ENCODE measurements at places on chromosomes 5 and 9. TPM values are rescaled to one million over a fixed set of nuclear protein-coding genes. Genes with fewer than 3 reads are reported as not detected.

Gene CA9
- polyA plus RNA-seq: 118 TPM

Gene TMEM252
- not detected for polyA plus RNA-seq

Gene MAMDC4
- 7.9 TPM for polyA plus RNA-seq

Gene PHF24
- polyA plus RNA-seq: not detected

DNA sequence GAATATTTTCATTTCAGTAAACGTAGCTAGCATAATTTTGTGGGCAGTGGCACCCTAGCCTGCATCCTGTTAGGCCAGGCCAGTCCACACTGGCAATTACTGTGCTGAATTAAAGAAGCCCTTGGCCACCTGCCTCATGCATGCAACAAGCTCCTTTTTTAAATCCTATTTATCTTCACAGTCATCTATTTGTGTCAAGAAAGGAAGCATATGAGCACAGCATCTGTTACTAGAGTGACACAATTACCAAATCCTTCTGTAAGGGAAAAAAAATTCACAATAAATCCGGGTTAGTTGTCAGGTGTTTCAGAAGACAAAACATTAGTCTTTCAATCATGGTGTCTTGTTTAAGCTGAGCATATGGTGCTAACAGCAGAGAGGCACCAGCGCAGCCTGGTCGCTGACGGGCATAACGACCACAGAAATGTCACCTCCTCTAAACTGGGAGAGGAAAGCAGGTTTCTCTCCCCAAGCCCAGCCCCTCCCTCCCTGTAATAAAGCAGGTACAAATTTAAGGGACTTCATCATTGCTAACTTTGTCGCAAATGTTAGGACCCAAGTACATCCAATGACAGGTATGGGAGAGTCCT lies 520.6 kb downstream of the CTNND2 start:
- DNase-seq: no peak

GRCh38 chr5:79093762-79094161 lies 17.8 kb upstream of the BHMT start:
- DNase-seq: peak; percentile 52

DNA sequence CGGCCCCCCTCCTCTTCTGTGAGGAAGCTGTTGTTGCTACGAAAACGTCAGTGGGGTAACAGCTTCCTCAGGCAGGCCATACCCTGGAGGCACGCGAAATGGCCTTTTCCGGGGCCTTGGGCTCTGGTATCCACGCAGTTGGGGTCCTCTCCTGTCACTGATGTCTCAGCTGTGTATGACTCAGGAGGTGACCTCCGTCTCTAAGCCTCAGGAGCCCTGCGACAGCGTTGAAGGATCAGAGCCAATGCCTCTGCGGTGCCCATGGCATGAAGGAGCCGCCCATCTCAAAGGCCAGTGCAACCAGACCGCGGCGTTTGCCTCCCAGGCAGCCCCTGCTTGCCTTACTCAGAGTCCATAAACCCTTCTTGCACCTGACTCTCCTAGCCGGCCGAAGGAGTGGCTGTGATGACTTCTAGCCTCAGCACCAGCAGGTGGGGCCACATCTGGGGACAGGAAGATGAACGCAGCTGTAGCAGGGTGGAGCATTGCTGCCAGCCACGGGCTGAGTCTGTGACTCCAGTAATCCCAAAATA lies 1.0 kb upstream of the MXD3 start:
- DNase-seq: peak; percentile 43

GRCh38 chr9:114662081-114662989 lies 4.7 kb upstream of the TEX53 start:
- peak; percentile 22 for DNase-seq

GRCh38 chr5:125227333-125228095 lies 481.1 kb upstream of the ZNF608 start:
- DNase-seq: no peak

- DNase-seq: no peak
Observed at GRCh38 chr9:114621975-114622609, 11.0 kb downstream of the TMEM268 start.

DNA sequence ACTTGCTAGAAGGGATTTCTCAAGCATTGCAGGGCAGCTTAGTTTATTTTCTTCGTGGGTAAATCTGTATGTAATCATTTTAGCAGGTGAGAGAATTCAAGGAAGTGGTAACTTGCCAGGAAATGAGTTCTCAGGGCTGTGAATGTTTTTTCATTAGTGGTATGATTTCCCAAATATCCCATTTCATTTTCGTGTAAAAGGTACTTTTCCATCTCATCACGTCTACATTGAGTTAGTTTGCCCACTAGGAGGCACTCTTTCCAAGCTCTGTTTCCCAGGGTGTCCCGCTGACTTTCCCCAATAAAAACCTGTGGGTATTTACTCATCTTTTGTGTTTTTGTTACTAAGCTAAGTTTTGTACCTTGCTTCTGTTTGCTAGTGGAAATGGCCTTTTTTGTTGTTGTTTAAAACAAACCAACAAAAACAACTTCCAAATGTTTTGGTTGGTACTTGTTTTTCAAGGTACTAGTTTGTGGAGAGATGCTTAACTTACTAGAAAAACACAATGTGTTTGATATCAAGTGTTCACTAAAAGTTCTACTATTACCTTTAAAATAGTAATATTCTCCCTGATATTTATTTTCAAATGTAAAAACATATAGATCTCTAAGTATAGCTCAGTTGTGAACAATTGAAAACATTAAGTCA lies 373.6 kb downstream of the ADGRV1 start:
- peak; percentile 48 for DNase-seq
